ENCODE measurements at places on chromosomes 5 and 9.

GRCh38 chr9:9752722-9753121 is 860.1 kb downstream of the PTPRD start:
- DNase-seq, result no peak

DNA sequence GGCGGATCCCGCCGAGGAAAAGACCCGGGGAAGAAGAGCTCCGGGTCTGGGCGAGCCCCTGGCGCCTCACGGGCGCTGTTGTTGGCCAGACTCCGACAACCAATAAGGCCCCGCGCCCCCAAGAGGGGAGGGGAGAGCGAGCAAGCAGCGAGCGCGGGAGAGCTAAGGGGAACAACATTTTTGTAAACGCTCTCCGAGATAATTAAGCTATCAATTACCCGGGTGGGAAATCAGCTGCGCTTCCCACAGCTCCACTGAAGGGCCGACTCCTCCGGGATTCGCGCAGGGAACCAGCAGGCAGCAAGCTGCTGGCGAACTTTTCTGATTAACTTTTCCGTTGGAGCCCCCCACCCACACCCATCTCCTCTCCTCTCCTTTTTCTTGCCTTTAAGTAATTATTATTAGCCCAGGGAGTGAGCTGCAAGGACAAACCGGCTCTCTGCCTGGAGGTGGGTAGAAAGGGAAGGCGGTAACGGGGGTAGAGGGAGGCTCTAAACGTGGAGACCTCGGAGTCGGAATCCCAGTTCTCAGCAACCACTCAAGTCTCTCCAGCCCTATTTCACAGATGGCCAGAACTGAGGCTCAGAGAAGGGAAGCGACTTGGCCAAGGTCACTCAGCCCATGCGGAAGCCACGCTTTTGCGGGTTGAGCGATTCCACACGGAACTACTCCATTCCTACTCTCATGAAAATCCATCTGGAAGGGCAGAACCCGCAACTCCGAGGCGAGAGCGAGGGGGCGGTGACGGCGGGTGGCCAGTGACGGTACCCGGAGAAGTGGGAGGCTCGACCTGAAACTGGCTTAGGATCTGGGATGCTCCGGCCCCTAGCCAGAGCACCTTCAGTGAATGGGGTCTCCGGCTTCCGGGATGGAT is 1.3 kb downstream of the ASTN2 start:
- DNase-seq, result peak; percentile 55

DNA sequence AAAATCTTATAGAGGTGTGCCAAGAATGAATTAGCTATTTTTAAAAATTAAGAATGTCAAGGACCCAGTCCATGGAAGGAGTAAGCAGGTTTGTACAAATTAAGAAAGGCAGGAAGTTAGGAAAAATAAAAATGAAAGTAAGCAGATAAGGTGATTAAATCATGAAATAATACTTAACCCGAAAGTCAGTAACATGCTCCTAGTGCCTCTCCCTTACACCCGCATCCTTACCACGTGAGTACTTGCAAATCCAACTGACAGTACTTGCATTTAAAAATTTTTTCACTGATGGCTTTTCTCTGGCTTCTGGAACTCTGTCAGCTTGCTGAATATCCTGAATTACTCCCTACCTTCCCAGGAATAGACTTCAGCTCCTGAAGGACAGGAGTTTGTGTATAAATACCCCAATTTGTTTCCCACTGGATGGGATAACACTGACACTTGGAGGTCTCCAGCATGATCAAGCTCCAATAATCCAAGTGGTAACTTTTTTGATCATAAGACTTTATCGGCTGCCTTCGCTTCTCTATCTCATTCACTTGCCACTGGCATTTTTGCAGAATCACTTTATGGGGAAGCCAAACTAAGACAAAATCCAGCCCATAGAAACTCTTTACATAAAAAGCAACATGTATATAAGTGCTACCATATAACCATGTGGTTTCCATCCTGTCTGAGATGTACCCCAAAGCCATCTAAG is 41.6 kb upstream of the RICTOR start:
- DNase-seq, result no peak

GRCh38 chr9:93950619-93951601 is 4.2 kb downstream of the BARX1 start:
- DNase-seq, result no peak

DNA sequence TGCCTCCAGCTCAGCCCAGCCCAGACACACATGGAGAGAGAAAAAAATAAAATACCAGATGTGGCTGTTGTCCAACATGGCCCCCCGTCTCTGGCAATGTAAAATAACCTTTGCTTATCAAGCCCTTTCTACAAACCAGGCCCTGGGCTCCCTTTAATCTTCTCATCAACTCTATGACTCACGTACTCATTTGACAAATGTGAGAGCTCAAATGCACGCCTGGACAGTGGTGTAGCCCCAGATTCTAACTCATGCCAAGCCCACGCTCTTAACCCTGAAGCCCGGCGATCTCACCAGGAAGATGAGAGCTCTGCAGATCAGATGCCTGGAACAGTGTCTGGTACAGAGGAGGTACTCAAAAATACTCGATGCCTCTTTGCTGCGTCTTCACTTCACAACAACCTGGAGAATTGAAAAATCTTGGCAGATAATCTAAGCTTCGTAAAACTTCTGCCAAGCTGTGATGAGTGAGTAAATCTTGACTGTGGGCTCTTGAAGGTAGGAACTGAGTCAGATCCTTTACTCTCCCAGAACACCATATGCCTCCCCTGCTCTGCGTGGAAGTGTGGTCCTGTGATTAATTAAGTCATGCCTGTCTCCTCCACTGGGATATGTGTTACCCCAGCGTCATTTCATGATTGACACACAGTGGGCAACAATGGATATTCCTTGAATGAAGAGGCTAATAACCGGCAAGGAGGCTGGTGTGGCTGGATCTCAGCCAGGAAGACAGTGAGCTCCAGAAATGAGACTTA is 102.0 kb upstream of the FSTL4 start:
- no peak for DNase-seq

DNA sequence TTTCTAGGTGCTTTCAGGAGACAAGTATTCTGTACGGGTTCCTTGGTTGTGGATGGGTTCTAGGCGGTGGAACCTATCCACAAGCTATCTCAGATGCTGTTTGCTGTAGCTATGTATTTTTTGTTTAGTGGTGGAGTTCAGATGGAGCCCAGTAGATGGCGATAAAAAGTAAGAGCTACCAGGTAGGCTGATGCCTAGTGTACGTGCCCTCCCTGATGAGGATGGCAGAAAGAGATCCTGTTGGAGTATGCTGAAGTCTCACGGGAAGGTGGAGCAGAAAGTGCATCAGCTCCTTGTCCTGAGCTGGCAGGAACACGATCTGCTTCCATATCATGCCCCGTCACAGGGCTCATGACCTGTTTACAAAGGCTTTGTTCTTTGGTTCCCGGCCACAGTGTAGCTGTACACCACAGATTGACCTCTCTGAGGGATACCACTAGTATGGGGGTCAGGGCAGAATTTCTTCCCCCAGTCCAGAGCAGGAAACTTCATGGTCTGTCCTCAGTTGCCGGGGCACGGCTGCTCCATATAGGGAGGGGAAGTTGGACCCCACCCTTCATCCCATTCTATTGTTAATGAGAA is 12.6 kb upstream of the UGT3A2 start:
- no peak for DNase-seq
